ENCODE measurements at places on chromosomes 7 and 10. TPM values are rescaled to one million over a fixed set of nuclear protein-coding genes. Genes with fewer than 3 reads are reported as not detected.

The CCL24 gene
- not detected for total RNA-seq

DNA sequence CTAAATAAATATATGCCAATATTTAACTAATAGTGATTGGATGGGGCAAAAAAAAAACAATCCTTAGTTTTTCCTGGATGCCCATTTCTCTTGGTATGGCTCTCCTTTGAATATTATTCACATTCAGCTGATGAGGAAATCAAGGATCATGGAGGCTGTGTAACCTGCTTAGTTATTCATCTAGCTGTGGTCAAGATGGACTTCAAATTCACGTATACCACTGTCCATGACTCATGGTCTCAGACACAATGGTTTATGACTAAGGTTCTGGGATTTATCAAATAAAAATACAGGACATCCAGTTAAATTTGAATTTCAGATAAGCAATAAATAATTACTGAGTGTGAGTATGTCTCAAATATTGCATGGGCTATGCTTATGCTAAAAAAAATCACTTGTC lies 191.5 kb upstream of the CELF2 start:
- no peak for DNase-seq

DNA sequence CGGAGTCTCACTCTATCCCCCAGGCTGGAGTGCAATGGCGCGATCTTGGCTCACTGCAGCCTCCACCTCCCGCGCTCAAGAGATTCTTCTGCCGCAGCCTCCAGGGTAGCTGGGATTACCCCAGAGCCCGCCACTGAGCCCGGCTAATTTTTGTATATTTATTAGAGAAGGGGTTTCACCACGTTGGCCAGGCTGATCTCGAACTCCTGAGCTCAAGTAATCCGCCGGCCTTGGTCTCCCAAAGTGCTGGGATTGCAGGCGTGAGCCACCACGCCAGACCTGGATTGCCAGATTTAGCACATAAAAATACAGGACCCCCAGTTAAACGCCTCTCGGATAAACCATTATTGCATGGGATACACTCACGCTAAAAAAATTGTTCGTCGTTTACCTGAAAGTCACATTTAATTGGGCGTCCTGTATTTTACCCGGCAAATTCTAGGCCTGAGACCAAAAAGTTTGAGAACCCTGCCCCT lies 375 bp upstream of the GATAD1 start:
- DNase-seq: no peak

The BRAT1 gene
- 28.8 TPM for total RNA-seq

DNA sequence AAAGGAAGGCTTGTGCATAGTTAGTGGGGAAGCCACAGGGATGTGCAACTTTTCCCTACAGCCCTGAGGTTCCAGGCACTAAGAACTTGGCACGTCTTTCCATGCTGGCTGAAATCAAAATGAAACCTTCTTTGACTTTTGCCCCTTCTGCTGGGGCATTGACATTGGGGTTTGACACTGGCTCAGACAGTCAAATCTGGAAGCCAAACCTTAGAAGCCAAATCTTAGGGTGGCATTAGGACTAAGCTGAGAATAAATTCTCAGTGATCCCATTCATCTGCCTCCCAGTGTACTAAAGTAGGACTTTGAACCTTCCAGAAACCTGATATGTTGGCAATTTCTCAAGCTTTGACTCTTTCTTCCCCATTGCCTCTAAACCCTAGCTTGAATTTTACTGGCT lies 31.3 kb upstream of the INSYN2A start:
- DNase-seq: no peak

GRCh38 chr10:435397-435796 lies 254.1 kb downstream of the DIP2C start:
- DNase-seq: no peak

GRCh38 chr7:91866599-91867148 lies 13.8 kb downstream of the MTERF1 start:
- no peak for DNase-seq

- DNase-seq: no peak
Measured at GRCh38 chr10:43857206-43857930, 208.7 kb upstream of the ZNF32 start.

GRCh38 chr10:121426307-121426706 lies 171.9 kb downstream of the FGFR2 start:
- no peak for DNase-seq

DNA sequence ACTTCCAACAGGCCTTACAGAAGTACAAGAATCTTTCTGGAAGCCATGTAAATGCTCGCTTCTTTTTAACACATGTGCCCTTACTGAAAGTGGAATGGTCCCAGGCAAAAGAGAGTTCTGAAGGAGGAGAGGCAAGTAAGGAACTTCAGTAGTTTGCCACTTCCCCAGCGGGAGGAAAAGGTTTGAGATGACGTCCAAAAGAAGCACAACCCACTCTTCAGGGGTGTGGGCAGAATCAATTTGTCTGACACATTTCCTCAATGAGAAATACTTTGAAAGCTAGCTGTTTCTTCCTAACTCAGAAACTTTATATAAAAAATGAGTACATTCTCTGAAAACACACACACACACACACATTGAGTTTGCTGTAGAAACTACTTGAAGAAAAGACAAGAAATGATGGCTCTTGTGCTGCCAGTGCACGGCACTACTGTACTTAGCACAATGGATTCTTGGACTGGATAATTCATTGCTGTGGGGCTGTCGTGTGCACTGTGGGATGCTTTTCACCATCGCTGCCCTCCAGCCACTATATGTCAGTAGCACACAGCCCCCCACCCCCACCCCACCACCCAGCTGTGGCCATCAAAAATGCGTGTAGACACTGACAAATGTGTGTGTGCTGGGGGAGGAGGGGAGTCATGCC lies 183.0 kb downstream of the SRPK2 start:
- no peak for DNase-seq

DNA sequence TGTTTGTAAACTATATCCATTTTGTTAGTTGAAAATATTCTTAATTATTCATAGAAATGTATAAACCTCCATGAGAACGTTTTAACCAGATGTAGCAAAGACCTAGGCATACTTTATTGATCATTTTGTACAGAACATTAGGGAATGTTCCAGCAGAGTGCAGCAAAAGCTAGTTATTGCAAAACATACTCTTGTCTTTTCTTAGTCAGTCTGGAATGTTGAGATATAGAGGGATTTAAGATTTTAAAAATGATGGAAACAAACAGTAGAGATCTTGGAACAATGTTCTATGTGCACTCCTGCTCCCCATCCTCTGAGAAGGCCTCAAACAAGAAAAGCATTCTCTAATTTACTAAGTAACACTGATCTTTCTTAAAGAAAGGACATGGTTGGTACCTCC lies 292.1 kb downstream of the BBS9 start:
- no peak for DNase-seq

The NPY4R2 gene
- not detected for total RNA-seq

DNA sequence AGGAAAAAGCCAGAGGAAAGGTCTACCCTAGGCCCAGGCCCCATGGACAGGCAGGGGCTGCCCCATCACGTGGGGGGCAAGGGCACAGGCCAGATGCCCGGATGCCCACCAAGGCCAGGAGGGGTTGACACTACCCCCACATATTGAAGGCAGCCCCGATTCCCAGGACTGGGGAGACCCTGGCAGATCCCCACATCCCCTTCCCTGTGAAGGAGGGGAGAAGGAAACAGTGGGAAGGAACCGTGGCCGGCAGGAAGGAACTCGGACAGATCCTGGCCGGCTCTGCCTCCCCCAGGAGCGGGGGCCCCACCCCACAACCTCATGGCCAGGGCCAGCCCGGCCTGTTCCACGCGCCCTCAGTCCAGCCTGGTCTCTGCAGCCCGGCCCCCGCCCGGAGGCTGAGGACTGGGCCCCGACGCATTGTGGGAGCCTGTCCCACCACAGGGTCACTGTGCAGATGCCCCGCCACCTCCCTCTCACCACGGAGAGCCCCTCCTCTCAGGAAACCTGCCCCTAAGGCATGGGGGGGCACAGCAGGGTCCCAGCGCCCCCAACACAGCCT lies 41.3 kb downstream of the PAPOLB start:
- DNase-seq: no peak

GRCh38 chr10:4771554-4772201 lies 54.3 kb upstream of the AKR1E2 start:
- no peak for DNase-seq

DNA sequence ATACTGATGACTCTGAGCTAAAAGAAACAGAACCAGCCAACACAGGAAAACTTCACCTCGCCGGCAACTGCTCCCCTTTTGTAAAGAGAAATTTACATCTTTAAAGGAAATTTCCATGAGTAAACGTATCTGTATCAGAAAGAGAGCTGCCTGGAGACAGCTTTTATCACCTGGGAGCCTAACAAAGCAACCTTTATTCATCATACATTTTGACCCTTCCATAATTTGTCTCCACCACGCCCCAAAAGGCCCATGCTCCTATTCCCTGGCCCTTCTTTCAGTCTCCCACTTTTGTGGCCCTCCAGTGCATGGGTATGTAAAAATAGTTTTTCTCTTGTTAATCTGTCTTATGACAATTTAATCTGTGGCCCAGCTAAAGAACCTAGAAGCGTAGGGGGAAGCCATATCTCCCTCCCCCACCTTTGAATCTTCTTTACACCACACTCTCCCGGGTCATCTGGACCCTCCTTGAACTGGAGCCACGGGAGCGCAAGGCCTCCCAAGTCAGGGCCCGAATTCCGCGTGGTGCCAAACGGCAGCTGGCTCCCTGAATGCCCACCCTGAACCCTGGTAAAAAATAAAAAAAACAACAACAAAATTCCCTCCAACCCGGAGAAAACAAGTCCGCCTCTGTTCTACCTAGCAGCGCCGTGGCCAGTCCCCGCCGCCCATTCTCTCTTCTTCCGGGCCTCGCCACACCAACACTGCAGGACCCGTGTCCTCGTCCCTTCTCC lies 15.4 kb upstream of the FKBP9 start:
- no peak for DNase-seq

DNA sequence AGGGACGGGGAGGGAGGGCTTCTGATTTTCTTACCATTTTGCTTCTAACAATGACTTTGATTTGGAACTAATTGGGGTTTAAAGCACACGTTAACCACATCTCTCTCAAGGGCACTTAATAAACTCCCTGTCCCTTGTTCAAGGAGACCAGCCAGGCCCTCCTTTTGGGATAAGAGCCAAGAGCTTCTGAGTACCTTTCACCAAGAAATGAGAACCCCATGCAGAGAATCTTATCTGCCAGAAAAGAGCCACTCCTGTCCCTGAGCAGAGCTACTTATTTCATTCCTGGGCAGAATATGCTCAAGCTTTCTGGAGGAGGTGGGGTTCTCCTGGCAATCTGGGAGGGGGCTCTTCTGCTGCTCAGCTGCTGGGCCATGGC lies 574.6 kb downstream of the GALNT17 start:
- DNase-seq: no peak

The MYOZ1 gene
- 14.2 TPM for total RNA-seq

The DPP6 gene
- total RNA-seq: not detected

DNA sequence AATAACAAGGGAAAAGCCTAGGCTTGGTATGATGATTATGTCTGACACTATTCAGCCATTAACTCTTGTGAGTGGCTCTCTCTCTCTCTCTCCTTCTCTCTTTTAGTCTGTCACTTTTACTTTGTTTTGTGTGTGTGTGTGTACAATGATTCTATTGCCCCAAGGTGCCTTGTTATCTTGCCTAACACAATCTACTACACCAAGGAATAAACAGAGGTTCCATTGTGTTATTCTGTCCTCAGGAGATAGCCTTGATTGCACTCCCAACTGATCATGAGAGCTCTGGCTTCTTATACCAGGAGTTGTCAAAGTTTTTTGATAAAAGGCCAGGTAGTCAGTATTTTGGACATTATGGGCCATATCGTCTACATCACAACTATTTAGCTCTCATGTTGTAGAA lies 123.4 kb upstream of the CALCR start:
- DNase-seq: no peak

Measured in thoracic aorta (tissue), 2 donors.